ENCODE measurements at places on chromosomes 12 and 14.

- no peak for DNase-seq
These were observed 27.2 kb upstream of the PNMA1 start for GRCh38 chr14:73741386-73741875.

- DNase-seq = no peak
These were observed 54.6 kb downstream of the NUAK1 start for GRCh38 chr12:106084014-106084671.

- no peak for DNase-seq
These were observed 30.6 kb upstream of the TSPAN9 start for GRCh38 chr12:3046441-3047200.

DNA sequence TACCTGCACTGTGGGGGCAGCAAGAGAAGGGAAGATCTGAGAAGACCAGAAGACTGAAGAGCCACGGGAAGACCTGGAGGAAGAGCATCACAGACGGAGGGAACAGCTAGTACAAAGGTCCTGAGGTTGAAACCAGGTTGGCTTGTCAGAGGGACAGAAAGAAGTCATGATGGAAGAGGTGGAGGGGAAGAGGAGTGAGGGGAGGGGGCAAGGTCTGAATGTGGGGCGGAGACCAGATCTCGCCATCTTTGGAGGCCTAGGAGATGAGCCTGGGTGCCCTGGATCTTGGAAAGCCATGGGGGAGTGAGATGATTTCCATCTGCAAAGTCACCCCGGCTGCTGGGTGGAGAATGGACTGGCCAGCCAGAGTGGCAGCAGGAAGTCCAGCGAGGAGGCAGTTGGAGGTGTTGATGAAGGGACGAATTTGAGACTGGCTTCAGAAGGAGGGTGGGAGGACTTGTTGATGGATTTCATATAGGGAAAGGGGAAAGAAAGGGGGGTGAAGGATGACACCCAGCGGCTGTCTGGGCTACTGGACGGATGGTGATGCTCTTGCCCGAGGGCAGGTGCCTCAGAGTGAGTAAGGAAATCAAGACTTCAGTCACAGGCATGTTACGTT lies 14.6 kb upstream of the UBC start:
- DNase-seq = no peak

GRCh38 chr12:88802096-88802706 lies 221.9 kb upstream of the KITLG start:
- no peak for DNase-seq

DNA sequence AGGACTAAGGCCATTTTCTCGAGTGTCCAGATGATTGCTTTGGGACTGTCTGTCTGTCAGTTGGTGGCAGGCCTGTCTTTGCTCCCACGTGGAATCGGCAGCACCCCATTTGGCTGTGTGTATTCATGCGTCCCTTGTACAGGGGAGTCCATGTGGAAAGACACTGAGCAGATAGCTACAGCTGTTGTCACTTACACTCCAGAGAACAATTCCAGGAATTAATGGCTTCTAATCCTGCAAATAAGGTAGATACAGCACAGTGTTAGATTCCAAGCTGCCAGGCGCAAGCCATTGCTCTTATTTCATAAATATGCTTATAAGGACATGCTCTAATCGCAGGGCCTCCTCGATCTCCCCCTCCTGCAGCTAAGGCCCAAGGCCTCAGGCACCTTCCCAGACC lies 208.8 kb downstream of the VRK1 start:
- DNase-seq = no peak

- no peak for DNase-seq
These were observed 455.0 kb downstream of the PCNX1 start for GRCh38 chr14:71362282-71362681.

GRCh38 chr12:32706335-32707024 lies 27.4 kb downstream of the DNM1L start:
- no peak for DNase-seq

DNA sequence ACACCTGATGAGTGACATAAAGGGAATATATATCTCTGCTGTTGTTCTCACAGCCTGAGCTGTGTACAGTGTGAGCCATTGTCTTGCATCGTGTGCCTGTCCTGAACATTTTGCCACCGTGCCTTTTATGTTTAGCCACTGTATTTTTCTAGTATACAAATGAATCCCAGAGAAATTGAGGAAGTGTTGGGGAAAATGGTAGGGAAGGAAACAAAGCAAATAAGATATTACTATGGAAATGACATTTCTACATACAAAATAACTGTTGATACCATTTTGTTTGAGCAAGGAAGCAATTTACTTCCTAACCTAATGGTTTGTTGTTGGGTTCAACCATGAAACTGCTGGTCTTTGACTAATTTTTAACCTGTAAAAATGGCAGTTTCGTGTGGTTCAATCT lies 5.5 kb downstream of the PSMA6 start:
- no peak for DNase-seq

DNA sequence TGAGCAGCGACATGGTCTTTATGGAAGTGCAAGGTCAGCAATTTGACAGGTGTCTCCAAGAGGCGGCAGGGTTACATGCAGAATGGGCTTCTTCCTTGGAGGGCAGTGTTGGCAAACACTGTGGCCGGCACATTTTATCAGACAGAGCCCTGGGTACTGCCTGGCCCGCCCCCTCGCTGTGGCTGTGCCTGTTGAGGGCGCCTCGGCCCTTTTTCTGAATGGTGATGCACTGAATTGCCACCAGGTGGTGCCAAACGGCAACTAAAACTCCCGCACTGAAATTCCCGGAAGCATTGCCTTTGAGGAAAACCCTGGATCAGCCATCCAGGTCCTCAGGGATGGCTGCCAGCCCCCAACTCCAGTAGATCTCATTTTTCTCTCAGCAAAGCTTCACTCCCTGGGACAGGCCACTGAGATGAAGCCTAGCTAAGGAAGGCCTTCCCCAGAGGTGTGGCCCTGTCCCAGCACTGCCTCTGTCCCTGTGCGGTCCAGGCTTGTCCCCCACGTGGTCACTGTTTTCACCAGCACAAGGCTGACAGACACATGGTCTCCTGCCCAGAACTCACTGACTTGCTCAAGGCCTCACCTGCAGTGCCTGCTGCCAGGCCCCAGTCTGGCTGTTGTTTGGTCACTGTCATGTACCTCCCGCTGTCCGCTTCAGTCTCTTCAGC lies 73.6 kb downstream of the TESC start:
- DNase-seq = peak; percentile 89

DNA sequence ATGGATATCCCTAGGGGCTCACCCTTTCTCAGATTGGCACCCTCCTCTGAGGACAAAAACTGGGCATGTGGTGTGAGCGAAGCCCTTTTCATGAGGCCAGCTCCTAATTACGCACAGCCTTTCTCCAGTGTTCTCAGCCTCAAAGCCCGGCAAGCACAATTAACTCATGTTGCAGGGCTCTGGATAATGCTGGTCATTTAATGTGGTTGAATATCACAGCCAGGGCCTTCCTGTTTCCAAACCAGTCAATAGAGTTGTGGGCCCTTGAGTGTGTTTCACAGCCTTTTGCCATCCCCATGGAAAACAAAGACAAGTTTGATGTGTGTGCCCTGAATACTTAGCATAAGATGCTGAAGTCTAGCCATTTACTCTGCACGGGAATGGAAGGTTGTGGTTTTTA lies 114.2 kb upstream of the ARHGAP5 start:
- DNase-seq = no peak

DNA sequence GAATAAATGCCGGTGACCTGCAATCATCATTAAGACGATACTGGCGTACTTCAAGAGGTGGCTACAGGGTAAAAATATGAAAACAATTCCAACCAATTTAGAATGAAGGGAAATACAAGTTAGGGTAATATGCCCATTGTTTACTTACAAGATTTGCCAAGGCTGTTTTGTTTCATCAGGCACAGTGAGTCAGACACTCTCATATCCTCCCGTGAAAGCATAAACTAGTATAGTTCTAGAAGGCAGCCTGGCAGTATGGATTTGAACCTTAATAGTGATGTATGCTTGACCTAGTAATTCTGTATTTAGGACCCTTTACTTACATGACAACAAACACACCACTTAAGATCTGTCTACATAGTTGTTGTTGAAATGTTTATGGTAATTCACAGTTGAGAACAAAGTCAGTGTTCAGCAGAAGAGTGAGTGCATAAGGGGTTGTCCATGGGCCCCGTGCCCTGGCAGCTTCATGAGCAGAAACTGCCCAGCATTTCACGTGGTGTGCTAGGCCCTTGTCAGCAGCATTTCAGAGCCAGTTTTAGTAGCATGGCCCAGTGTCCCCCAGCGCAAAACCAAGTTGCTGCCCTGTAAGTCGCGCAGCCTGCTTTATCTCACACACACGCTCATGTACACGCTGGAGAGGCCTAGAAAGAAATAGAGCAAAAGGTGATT lies 80.8 kb downstream of the EP400 start:
- no peak for DNase-seq

DNA sequence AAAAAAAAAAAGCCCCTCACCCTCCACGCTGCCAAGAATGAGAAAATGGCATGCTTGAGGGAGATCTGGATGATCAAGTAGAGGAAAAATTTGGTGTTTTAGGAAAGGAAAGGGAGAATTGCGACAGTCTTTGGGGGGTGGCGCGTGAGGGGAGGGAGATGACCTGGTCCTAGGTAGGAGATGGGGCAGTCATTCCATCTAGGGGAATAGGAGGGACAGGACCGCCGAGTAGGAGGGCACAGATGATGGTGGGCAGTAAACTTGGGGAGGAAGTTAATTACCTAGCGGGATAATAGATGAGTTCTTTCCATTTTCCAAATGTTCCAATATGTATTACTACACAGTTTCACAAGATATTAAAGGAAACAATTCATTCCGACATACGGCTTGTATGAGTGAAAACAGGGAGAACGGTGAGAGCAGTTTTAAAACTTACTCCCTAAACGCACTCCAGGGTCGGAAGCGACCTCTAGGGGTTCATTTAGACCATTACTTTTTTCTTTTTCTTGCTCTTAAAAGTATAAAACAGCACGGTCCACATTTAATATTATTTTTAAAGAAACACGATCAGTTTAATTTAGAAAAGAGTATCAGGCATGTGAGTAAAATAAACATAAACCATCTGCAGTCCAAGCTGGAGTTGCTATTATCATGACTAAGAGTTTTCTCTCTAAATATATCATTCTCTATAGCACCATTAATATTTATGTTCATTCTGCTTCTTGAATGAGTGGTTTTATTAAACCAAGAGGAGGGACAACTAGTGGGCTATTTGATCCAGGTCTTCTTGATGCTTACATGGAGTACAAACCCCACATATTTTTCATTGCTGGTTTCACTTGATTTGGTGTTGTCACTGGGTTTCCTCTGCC lies 3.0 kb upstream of the FNTB start:
- peak; percentile 50 for DNase-seq

DNA sequence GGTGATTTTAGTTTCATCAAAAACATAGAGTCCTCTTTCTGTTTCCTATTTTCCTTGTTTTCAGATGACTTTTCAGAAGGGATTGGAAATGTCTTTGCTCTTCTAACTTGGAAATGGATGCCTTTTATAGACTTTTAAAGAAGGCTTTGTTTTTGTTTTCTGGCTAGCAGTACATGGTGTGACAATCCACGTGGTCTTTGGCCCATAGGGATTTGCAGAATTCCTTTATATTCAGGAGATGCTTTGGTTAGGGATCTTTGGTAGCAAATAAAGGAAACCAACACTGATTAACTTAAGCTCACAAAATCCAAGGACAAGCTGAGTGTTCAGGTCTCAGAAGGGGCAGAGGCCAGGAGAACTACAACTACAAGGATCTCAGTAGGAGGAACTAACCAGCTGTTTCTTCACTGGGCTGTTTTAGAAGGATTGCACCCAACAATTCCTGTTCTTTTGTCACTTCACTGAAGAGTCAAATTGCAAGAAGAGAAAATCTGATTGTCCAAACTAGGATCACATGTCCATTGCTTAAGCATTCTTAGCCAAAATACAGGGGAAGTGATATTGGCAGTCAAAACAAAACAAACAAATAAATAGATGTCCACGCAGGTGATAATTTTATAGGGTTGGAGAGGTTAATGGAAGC lies 58.6 kb upstream of the MANSC4 start:
- no peak for DNase-seq

GRCh38 chr14:91727121-91727520 lies 4.8 kb downstream of the CATSPERB start:
- DNase-seq = no peak

DNA sequence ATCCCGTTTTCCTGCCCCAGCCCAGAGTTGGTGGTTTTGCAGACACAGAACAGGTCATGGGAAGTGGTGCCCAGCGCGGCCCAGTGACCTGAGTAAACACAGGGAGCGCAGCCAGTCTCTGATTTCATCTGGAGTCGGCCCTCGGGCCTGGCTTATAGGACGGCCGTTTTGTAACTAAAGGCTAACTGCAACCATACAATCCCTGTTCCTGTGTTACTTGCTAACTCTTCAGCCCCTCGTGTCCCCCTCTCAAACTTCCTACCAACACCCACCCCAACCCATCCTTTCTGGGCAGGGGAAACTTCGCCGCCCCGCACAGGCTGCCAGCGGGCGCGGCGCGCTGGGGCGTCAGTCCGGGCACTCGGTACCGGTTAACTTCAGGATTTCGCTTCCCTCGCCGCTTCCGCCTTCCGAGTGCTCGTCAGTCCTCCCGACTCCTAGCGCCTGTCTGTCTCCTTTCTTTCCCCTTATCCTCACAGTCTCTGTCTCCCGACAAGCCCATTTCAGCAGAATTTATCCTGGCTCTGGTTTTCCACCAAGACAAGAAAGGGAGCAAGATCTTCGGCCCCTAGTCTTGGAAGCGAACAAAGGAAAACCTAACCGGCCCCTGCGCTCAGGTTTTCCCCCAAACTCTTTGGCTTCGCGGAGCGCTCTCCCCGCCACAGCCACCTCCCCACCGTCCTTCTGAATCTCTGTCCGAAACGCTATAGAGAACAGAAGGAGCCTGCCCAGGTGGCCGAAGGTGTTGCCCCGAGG lies 2.0 kb downstream of the SIX1 start:
- DNase-seq = no peak

DNA sequence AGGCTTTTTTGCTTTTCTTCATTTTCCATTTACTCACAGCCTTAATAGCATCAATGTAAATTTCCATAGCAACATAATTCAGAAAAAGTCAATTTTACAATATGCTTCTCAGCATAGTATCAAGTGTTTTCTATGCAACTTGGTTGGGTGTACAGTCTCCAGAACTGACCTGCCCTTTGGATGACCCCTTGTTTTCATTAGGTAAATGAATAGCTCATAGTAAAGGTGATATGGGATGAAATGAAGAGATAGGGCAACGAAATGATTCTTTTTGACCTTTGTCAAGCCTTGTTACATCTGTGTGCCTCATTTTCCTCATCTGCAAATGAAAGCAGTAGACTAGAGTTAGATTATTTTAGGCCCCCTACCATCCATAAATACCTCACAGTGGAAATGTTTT lies 1081.0 kb downstream of the TMTC2 start:
- no peak for DNase-seq
